ENCODE measurements at places on chromosomes 6 and 20. TPM values are rescaled to one million over a fixed set of nuclear protein-coding genes. Genes with fewer than 3 reads are reported as not detected.

DNA sequence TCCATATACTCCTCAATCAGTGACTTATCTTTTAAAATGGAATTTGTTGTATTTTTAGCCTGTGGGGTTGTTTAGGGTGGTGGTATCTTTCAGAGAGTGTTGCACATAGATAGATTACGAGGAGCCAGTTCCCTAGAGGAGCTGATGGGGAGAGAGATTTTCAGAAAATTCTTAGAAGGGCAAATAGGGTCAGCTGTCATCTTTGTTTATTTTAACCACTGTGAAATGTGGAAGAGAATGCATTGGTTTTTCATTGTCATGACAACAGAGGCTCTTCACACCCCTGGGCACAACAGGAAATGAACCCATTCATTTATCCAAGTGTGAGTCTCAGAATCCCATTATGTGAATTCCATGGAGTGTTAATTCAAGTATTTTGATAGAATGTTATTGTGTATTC lies 188.4 kb downstream of the JARID2 start:
- no peak for DNase-seq

DNA sequence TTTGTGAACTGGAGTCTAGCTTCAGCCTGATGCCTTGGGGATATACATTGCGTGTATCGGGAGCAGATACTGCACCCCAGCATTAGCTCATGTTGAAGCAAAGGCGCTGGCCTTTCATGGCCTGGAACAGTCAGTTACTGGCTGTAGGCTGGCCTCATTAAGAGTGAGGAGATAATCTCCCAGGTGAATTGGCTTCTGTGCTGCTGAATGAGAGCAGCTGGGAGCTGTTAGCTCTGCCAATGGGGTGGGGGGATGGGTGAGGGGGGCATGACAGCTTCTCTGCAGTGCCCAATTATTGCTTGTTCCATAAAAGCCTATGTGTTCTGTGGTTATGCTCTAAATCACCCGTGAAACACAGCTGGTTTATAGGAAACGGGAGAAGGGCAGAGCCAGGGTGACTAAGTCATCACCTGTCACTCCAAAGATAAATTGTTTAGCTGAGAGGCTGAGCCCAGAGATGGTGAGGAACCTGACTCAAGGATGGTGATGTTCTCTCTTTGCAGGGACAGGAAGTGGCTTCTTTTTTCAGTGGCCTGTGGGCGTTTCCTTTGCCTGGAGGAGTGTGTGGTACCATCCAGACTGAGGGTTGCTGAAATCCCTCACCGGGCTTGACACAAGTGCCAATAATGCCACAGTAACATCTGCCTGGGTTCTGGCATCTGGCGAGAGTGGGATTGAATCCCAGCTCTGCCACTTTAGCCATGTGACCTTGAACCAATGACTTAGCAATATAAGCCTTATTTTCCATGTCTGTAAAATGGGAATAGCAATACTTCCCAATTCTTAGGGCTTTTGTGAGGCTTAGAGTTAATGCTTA lies 170.8 kb downstream of the BCAS1 start:
- DNase-seq, result no peak

GRCh38 chr6:34065466-34066217 lies 80.2 kb downstream of the GRM4 start:
- DNase-seq, result no peak

The CDSN gene
- 0.61 TPM for total RNA-seq

DNA sequence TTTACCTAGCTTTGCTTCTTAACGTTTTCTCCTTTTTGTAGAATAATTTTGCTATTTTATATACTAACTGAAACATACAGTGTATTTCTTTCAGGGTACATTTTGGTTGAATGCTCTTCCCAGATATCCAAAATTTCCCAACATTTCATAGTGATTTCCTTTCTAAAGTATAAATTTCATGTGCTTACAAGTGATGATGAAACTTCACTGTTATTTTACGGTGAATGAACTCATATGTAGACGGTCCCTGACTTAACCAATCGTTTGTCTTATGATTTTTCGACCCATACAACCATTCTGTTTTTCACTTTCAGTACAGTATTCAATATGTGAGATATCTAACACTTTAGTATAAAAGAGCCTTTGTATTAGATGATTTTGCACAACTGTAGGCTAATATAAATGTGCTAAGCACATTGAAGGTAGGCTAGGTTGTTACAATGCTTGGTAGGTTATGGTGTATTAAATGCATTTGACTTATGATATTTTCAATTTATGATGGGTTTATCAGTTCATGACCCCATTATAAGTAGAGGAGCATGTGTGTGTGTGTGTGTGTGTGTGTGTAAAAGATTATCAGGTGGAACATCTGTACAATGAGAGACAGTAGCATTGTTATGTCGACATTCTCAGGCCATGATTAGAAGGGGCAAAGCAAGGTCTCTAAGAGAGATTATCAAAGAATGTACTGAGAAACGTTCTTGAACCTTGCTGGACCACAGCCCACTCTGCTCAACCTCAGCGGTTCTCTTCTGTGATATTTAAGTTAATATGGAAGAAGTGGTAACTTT lies 20.9 kb downstream of the HIVEP1 start:
- DNase-seq, result no peak

DNA sequence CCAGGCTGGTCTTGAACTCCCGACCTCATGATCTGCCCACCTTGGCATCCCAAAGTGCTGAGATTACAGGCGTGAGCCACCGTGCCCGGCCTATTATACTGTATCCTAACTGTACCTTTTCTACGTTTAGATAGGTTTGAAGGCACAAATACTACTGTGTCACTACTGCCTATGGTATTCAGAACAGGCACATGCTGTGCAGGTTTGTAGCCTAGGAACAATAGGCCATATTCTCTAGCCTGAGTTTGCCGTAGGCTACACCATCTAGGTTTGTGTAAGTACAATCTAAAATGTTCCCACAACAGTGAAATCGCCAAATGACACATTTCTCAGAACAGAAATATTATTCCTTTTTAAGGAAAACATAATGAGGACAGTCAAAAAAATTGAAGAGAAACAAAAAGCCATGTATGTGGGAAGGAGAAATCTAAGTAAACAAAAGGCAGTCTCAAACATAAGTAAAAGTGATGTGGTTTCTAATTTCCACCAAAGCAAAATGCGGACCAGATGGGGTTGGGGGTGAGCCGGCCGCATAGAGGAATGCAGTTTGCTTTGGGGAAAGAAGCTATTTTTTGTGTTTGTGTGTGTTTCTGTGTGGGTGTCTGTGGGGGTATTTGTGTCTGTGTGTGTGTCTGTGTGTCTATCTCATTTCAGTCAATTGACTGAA lies 192.6 kb upstream of the SALL4 start:
- DNase-seq, result no peak

The SPDEF gene
- 3.1 TPM for total RNA-seq

GRCh38 chr6:45732731-45733130 lies 282.9 kb downstream of the CLIC5 start:
- DNase-seq, result peak; percentile 56

DNA sequence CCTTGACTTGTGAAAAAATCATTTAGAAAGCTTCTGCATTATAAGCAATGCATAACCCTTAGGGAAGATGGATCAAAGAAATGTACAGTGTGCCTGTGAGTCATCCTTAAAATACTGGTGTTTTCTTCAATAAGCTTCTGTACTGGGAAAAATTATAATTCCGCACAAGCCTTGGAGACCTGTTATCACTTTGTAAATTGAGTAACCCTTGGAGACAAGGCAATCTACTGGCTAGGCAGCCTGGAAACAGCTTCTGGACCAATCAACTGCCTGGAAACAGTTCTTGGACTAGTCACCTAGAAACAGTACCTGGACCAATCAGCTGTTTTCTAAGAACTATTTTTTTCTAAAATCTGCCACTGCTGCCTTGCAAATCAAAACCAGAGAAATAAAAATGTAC lies 25.8 kb upstream of the RNGTT start:
- no peak for DNase-seq

DNA sequence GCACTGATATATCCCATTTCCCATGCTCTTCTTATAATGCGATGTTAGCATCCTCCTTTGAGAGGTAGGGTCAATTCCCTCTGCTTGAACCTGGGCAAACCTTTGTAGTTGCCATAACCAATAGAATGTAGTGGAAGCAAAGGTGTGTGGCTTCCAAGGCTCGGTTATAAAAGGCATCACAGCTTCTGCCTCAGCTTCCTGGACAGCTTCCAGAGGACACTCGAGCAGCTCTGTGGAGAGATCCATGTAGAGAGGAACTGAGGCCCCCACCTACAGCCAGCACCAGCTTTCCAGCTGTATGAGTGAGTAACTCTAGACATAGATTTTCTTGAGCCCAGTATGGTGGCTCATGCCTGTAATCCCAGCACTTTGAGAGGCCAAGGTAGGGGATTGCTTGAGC lies 36.7 kb downstream of the FGD2 start:
- DNase-seq, result no peak

The OPN5 gene
- total RNA-seq, result not detected

DNA sequence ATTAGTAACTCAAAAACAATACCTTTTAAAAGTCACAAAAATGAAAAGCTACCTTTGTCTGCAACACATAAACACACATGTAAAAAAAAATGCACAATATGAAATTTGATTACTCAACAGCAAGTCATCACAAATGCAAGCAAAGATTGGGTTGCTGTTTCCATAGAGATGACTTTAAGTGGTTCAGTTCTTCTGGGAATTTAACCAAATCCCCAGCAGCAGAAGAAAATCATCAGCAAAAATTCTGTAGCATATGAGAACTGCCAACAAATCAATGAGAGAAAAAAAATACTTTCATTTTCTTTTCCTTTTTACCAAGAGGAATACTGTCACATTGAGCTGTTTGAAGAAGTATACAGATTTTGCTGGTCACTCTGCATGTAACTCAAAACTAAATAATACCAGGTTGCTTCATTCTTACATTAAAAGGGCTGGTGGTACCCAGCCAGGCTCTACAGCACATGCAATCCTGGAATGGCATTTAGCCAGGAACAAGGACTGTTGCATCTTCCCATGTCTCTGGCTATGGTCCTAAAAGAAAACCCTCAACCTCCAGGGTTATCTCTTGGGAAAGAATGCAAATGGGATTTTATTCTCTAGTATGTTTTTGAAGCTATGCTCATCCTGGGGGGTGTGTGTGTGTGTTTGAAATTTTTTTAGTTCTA lies 158.3 kb downstream of the OPRM1 start:
- peak; percentile 79 for DNase-seq

GRCh38 chr20:53574259-53574789 lies 19.3 kb downstream of the ZNF217 start:
- DNase-seq, result peak; percentile 10

- no peak for DNase-seq
These were observed 256.5 kb upstream of the SUPT3H start for GRCh38 chr6:45634231-45634630.

GRCh38 chr20:18543932-18544331 lies 23.3 kb upstream of the SMIM26 start:
- no peak for DNase-seq

DNA sequence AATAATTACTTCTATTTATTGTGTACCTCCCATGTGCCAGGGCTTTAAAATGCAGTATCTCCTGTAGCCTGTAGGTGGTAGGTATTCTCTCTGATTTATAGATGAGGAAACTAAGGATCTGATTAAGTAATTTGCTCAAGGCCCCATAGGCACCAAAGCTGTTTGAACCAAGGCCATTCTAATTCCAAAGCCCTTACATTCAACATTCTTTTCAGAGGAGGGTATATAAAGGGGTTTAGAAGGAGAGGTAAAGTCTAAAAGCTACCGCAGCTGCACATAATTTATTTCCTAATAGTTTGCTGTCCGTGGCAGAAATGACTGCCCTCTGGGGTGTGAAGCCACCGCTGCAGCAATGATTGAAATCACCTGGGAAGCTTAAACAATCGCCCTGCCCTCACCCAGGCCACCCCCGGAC lies 95.0 kb upstream of the FAM8A1 start:
- no peak for DNase-seq

DNA sequence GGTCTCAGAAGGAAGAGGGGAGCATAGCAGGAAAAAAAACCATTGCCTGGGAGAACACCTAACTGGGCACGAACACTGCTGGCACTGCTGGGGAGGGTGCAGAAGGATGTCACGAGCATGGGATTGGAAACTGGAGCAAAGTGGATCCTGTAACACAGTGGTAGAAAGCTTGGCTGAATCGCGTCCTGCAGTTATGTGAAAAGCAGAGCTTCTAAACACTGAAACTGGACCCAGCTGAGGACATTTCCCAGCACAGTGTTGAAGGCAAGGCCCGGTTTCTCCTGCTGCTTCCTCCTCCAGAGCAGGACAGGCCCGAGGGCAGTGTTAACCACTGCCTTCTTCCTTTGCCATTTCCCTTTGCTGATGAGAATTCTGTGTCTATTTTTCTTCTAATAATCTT lies 6.7 kb downstream of the APMAP start:
- no peak for DNase-seq

GRCh38 chr20:21190869-21191268 lies 65.0 kb downstream of the KIZ start:
- DNase-seq, result no peak

- no peak for DNase-seq
These were observed 176.2 kb upstream of the SASH1 start for GRCh38 chr6:148166339-148166968.

The CST1 gene
- not detected for total RNA-seq

DNA sequence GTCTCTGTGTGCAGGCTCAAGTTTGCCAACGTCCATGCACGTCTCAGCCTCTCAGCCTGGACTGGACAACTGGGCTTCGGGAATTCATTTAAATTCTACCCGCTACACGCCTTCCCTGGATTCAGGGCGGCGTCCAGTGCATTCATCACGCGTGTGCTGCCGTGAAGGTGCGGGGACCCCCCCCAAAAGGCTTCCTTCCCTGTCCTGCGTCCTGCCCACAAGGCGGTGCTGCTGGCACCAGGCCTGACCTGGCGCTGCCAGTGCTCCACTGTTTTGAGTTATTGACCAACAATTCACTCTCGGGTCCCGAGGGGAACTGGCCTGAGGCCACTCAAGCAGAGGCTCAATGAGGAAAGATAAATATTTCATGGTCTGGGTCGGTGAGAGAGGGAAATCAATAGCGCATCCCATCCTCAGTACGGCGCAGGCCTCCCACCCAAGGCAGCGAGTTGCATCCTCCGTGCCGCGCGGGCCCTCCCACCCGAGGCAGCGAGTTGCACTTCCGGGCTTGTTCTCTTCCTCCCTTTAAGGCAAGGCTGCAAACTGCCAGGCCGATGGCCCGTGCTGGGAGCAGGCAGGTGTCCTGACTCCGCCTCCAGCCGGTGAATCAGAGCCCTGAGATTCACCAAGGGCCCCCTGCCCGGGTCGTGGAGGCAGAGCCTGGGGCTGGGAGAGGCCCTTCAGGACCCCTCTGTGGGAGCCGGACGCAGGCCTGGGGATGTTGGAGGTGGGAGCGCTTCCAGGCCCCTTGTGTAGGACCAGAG lies 22.8 kb upstream of the BHLHE23 start:
- no peak for DNase-seq

The ASF1A gene
- total RNA-seq, result 22.9 TPM

Measured in left lung (tissue), 14 donors.